ENCODE measurements at places on chromosomes 1 and 21. TPM values are rescaled to one million over a fixed set of nuclear protein-coding genes. Genes with fewer than 3 reads are reported as not detected.

The PIK3R3 gene
- total RNA-seq: 1.8 TPM

The SPATA46 gene
- not detected for total RNA-seq

The AADACL4 gene
- not detected for total RNA-seq

The OR10Z1 gene
- not detected for total RNA-seq

The LAD1 gene
- total RNA-seq: not detected

The GCSAML gene
- total RNA-seq: not detected

The CFAP298 gene
- total RNA-seq: 23.6 TPM

The ATP8B2 gene
- total RNA-seq: 64.4 TPM

The LRRC41 gene
- total RNA-seq: 95.3 TPM

The OR2L3 gene
- total RNA-seq: not detected

The SPRR1A gene
- total RNA-seq: not detected

The TIPRL gene
- 22.6 TPM for total RNA-seq

The PCP4L1 gene
- total RNA-seq: not detected

The AMY2B gene
- total RNA-seq: 1.1 TPM

The LCE2C gene
- total RNA-seq: not detected

The SYPL2 gene
- total RNA-seq: under 0.01 TPM

The SPRR2A gene
- not detected for total RNA-seq

The CLEC20A gene
- total RNA-seq: not detected

The RGS18 gene
- not detected for total RNA-seq

The VWA5B1 gene
- not detected for total RNA-seq

The SLC30A2 gene
- total RNA-seq: not detected

The ELAVL4 gene
- total RNA-seq: not detected

The THEMIS2 gene
- 7.1 TPM for total RNA-seq

The CTH gene
- total RNA-seq: 9.6 TPM

The RNU1-3 gene
- total RNA-seq: not detected

The BCAR3 gene
- total RNA-seq: 44.8 TPM

The NBPF4 gene
- not detected for total RNA-seq

The ORC1 gene
- 2.0 TPM for total RNA-seq

The CBR3 gene
- total RNA-seq: 2.9 TPM

The FCRL1 gene
- not detected for total RNA-seq

The SPRR1B gene
- total RNA-seq: not detected

The HES5 gene
- not detected for total RNA-seq

The SH2D2A gene
- 0.18 TPM for total RNA-seq
